ENCODE measurements at places on chromosomes 4 and X. TPM values are rescaled to one million over a fixed set of nuclear protein-coding genes. Genes with fewer than 3 reads are reported as not detected.

AMELX gene
- total RNA-seq = not detected

NAP1L3 gene
- not detected for total RNA-seq

MGARP gene
- total RNA-seq = 0.08 TPM

IBSP gene
- not detected for total RNA-seq

FRAS1 gene
- 11.1 TPM for total RNA-seq

TMEM184C gene
- 13.8 TPM for total RNA-seq

FAAH2 gene
- total RNA-seq = 1.7 TPM

TMPRSS11B gene
- total RNA-seq = not detected

LRAT gene
- 2.4 TPM for total RNA-seq

SPANXD gene
- total RNA-seq = not detected

SSX3 gene
- not detected for total RNA-seq

RASL11B gene
- total RNA-seq = 1.6 TPM

CAPN6 gene
- not detected for total RNA-seq

CXCL6 gene
- 0.65 TPM for total RNA-seq

WDR17 gene
- 1.4 TPM for total RNA-seq

BRS3 gene
- not detected for total RNA-seq

PGAM4 gene
- not detected for total RNA-seq

LUZP4 gene
- total RNA-seq = not detected

MSX1 gene
- total RNA-seq = 0.08 TPM

GAGE12E gene
- total RNA-seq = not detected

DCX gene
- not detected for total RNA-seq

SLITRK4 gene
- not detected for total RNA-seq

PWWP3B gene
- total RNA-seq = not detected

PDGFRA gene
- 0.95 TPM for total RNA-seq

SYTL4 gene
- total RNA-seq = 0.39 TPM

Measured in hair follicular keratinocyte (primary cell).